ENCODE measurements at places on chromosomes 2 and 18.
A peak's percentile ranks its signal among the peaks of the same experiment; 100 is the strongest.

GRCh38 chr2:176554101-176555048 is 285.1 kb downstream of the MTX2 start:
- DNase-seq: peak; percentile 77

DNA sequence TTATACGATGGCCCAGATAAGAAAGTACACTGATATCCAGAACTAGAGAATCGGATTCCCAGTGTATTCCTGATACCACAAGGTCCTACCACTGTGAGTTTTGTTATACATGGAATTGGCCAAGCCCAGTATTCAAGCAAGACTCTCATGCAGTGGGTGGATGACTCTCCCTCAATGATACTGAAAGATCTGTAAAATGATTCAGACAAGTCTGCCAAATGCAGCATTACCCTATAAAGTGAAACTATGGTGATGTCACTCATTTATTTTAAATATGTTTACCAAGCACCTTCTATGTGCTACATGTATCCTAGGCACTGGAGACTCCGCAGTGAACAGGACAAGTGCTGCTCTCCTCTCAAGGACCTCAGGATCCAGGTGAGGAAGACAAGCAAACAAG is 22.6 kb downstream of the MYO5B start:
- no peak for DNase-seq

- DNase-seq: no peak
Observed at GRCh38 chr2:109270505-109271312, 141.7 kb downstream of the SH3RF3 start.

- DNase-seq: no peak
Observed at GRCh38 chr18:23263551-23264235, 128.4 kb downstream of the CABLES1 start.

DNA sequence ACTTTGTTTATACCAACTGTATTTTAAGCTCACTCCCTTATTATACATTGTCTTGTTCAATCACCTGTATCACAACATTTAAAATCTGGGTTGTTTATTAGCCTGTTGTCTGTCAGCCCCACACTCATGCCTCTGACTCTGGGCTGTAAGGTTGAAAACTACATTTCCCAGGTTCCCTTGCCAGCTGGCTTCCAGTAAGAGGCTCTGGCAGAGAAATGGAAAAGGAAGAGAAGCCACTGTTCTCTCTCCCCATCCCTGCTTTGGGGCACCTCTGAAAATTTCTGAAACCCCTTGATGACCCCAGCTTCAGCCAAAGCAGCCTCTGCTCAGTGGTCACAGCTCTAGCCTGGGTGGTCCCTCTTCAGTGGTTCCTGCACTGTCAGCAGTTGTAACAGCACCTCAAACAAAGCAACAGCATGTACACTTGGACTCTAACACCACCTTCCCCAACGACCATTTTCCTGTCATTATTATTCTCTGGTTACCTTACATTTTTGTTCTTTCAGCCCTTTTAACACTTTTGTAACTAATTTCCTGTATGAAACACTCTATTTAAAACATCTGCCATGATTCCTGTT is 108.9 kb upstream of the LGALSL start:
- no peak for DNase-seq

DNA sequence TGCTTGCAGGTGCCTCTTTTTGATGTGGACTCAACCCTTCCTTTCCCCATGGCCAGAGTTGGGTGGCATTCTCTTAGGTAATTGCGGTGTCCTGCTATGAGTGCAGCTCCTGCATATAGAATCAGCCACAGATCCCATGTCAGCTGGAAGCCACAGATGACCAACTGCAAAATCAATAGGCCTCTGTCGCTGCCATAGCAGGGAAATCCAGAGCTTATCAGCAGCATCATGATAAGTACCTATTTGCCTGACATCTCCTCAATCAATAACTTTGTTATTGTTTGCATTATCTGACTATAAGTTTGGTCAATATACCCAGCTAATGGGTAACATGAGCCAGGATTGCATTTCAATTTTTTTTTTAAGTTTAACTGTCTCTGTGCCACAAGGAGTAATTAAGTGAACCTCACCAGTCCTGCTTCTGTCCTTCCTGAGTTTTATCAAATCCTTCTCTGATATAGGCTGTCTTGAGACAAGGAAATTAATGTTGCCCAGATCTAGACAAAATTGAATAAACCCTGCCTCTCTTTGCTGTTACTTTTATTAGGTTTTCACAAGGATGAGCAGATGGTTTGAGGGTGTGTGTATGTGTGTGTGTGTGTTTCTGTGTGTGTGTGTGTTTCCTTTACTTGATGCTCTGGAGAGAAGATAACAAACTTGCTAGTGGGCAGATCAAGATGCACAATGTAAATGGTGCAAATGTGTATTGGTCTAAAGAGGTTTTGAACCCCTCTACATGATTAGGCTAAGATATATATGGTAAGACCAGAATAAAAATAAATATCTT is 59.6 kb upstream of the CREB1 start:
- no peak for DNase-seq

- no peak for DNase-seq
Observed at GRCh38 chr18:12301263-12302005, 6.6 kb upstream of the TUBB6 start.

GRCh38 chr2:239670463-239671120 is 269.8 kb upstream of the HDAC4 start:
- DNase-seq: no peak

- peak; percentile 58 for DNase-seq
Observed at GRCh38 chr2:221969087-221969829, 329.5 kb downstream of the PAX3 start.

DNA sequence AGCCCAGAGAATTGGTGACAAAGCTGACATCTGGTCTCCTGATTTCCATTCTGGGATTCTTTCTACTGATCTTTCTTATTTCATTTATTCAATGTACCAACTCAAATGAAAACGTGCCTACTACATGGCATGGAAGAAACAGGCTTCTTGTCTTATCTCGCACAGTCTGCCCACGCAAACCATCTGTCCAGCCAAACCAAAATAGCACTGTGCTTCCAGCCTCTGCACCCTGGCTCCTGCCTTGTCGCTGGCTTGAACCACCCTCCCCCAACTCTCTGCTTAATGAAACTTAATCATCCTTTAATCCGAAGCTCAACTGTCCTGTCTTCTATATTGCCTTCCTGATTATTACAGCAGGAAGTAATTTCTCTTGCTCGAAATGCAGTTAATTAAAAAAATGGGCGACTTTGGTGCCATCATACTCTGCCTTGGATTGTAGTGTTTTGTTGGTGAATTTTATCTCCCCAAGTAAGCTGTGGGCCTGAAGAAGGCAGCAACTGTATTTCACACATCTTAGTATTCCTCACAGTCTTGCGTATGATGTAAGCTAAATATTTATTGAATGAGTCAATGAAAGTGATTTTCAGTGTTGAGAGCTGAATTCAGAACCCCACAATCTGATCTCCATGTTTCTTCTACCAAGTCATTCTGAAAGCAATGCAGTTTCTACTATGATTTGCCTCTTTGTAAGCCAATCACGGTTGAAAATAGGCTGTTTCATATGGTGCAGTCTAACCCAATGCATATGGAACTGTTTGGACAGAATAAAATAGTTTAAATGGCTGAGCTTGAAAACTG is 190.8 kb downstream of the TMEM247 start:
- DNase-seq: peak; percentile 66

- DNase-seq: no peak
Observed at GRCh38 chr2:97759727-97760407, 46.5 kb downstream of the ZAP70 start.

GRCh38 chr18:35030277-35030989 is 10.8 kb upstream of the MAPRE2 start:
- DNase-seq: no peak

GRCh38 chr18:74896390-74896991 is 298.8 kb downstream of the ZNF407 start:
- DNase-seq: peak; percentile 12

DNA sequence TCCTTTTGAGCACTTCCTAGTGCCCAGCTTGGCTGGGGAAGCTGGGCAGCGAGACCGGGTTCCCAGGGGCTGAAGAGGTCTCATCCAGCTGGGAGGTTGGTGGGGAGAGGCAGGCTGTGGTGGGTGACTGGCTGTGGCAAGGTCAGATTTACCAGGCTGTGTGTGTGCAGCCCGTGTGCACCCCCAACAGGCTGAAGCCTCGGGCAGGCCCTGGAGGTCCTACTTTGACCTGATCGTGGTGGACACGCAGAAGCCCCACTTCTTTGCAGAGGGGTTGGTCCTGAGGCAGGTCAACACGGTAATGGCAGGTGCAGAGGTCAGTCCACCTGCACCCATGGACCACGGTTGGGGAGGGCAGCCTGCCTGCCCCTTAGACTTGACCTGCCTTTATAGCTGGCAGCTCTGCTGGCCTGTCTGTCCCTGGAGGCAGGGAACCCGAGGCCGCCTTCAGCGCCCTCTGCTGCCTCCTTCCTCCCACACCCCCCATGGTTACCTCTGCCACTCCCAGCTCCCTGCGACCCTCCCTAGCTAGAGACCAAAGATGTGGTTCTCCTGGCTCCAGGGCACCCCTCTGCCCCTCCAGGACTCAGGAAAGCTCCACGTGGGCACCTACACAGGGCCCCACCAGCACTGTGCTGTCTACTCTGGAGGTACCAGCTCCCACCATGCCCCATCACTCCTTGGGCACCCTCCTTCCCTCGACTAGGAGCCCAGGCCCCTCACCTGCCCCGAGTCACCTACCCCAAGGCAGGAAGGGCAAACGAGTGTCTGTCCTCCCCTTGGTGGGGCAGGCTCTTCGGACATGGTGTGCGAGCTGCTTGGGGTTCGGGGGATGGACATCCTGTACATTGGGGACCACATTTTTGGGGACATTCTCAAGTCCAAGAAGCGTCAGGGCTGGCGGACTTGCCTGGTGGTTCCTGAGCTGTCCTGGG is 4.0 kb downstream of the NT5DC4 start:
- no peak for DNase-seq

DNA sequence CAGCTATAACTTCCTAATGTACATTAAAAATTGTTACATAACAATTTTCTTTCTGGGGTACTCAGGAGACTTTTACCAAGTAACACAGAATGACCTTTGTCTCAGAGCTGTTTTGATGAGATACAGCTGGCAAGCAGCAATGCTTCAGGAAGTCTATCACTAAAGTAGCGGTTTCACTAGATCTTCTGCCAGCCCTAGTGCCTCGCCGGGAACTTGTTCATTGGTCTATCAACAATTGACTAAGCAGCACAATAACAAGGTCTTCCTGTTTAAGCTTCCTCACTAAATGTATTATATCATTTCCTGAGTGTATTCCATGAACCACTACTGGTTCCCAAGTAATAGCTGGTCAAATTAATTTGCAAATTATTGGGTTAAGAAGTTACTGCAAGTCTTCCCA is 69.2 kb downstream of the TRIP12 start:
- DNase-seq: peak; percentile 75

DNA sequence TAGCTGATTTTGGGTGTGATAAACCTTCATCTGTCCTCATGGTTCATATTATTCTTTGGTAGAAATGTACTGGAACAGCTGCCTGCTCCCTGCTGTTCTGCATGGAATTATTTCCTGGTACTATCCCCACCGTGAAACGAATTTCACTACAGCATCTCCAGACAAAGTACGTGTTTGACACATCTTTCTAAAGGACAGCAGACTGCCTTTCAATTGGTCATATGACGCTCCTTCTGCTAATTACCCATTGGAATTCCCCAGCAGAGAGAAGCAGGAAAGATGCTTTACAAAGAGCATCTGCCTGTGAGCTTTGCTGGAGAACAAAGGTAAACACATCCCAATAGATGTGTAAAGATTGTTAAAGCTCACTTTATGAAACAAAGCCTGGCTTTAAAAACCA is 4.4 kb upstream of the RFX8 start:
- no peak for DNase-seq

GRCh38 chr2:170006587-170007325 is 171.2 kb upstream of the MYO3B start:
- no peak for DNase-seq

- DNase-seq: no peak
Observed at GRCh38 chr2:43241558-43241957, 15.2 kb upstream of the ZFP36L2 start.

- DNase-seq: peak; percentile 14
Observed at GRCh38 chr2:135694711-135695110, 46.9 kb upstream of the UBXN4 start.

- DNase-seq: no peak
Observed at GRCh38 chr2:25726522-25726921, 53.1 kb upstream of the DTNB start.

- DNase-seq: no peak
Observed at GRCh38 chr18:79402209-79402576, 6.5 kb downstream of the NFATC1 start.

DNA sequence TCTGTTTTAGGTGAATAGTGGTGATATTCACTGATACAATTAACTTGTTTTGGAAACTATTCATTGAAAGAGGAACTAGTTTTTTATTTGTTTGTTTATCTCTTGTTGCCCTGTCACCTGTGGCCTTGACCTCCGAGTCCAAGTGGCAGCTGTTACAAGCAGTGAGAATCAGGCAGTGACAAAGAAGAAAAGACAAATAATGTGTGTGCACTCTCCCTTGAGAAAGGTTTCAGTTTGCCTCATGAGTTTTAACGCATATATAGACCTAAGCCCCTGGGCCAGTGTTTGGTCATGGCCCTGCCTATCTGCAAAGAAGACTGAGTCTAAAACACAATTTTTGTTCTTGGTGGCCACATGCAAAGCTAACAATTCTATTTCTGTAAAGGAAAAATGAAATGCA is 15.3 kb downstream of the KYNU start:
- DNase-seq: no peak

- no peak for DNase-seq
Observed at GRCh38 chr2:206982360-206982955, 43.1 kb downstream of the CPO start.

DNA sequence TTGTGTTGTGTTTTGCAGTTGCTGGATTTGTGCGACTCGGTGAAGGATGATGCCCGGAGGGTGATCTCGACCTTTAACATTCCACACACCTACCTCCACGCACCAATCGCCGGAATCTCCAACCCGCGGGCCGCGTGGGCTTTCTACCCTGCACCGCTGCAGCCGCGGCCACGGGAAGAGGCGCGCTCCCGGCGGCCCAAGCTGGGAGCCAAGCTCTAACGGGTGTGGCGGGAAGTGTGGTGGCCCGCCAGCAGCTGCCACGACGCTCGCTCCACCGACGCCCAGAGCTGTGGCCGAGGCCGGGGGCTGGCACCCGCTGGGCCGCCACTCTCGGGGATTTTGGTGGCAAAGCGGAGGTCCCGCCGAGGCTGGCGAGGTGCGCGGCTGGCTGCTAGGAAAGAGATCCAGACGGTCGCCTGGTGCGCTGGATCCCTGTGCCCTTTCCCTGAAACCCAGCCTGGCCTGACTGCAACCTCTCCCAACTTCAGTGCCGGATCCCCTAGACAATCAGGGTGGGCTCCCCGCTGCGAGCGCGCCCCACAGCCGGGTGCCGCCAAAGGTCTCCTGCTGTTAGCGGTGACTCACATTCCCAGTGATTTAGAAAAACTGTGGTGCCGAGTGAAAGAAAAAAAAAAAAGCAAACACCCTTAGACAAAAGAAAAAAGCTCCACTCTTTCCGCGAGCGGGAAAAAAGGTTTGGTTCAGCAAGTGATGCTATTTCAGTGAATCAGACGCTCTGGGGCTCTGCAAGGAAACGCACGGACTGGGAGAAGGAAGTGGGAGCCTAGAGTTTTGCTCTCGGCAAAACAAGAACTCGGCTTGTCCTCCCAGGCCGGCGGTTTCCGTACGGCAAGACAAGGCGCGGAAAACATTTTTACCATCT is 2.9 kb upstream of the BCL2L11 start:
- peak; percentile 51 for DNase-seq

Measured in fibroblast of mammary gland (primary cell).